Placental epithelial cell (primary cell): ENCODE measurements at places on chromosomes 1 and 21. TPM values are rescaled to one million over a fixed set of nuclear protein-coding genes. Genes with fewer than 3 reads are reported as not detected.

Gene C1orf56
- 3.1 and 3.9 TPM in 2 replicates for total RNA-seq

Gene RO60
- 119 and 149 TPM in 2 replicates for total RNA-seq

Gene CELA2A
- total RNA-seq = not detected in 2 replicates

Gene TNFRSF8
- 0.11 TPM in 1 of 2 replicates, not detected in the other for total RNA-seq

Gene AQP10
- not detected in 2 replicates for total RNA-seq

Gene SPATA17
- total RNA-seq = 0.87 and 1.2 TPM in 2 replicates
